A549 treated with CORT108297 at 1 μM for 4 hours (cell line): ENCODE measurements at places on chromosomes 5 and 9. TPM values are rescaled to one million over a fixed set of nuclear protein-coding genes. Genes with fewer than 3 reads are reported as not detected.

F2R gene
- total RNA-seq, result 37.1 to 56.0 TPM (median 52.0 TPM) in 5 replicates

PFN3 gene
- total RNA-seq, result not detected in 5 replicates

CA9 gene
- total RNA-seq, result 4.2 to 7.9 TPM (median 7.3 TPM) in 5 replicates

DAB2 gene
- 9.0 to 10.9 TPM (median 10.3 TPM) in 5 replicates for total RNA-seq

CD180 gene
- 0.01 TPM in 1 of 5 replicates, not detected in the others for total RNA-seq

TRPM3 gene
- total RNA-seq, result not detected in 5 replicates

SLC25A2 gene
- 0.05 TPM in 1 of 5 replicates, not detected in the others for total RNA-seq

PCDHGB5 gene
- total RNA-seq, result 2.1 to 2.6 TPM (median 2.4 TPM) in 5 replicates

SPINK7 gene
- total RNA-seq, result not detected in 5 replicates

ADCY2 gene
- not detected in 5 replicates for total RNA-seq

DDX4 gene
- total RNA-seq, result not detected in 5 replicates

GRXCR2 gene
- total RNA-seq, result not detected in 5 replicates

PHYHD1 gene
- not detected in 5 replicates for total RNA-seq

TUSC1 gene
- 4.3 to 8.3 TPM (median 7.7 TPM) in 5 replicates for total RNA-seq

SPINK13 gene
- total RNA-seq, result 0.10 TPM in 1 of 5 replicates, not detected in the others

SV2C gene
- not detected in 5 replicates for total RNA-seq

SPINK4 gene
- 0.28 TPM in 1 of 5 replicates, not detected in the others for total RNA-seq

ANKDD1B gene
- total RNA-seq, result 0.05 to 0.09 TPM (median 0.05 TPM) in 3 of 5 replicates, not detected in the others
